H1 (cell line): ENCODE measurements at places on chromosomes 3 and 15.
A peak's percentile ranks its signal among the peaks of the same experiment; 100 is the strongest.

- no peaks in the 10 kb centered on the region for H3K27me3 ChIP-seq
- no peak overlapping the region for H3K4me3 ChIP-seq
- H3K4me1 ChIP-seq, result no peaks in the 10 kb centered on the region
- DNase-seq, result no peak
- H3K36me3 ChIP-seq, result no peaks in the 10 kb centered on the region
- H3K27ac ChIP-seq, result no peak overlapping the region
Observed at GRCh38 chr3:143166376-143166775, 46.8 kb downstream of the CHST2 start.

DNA sequence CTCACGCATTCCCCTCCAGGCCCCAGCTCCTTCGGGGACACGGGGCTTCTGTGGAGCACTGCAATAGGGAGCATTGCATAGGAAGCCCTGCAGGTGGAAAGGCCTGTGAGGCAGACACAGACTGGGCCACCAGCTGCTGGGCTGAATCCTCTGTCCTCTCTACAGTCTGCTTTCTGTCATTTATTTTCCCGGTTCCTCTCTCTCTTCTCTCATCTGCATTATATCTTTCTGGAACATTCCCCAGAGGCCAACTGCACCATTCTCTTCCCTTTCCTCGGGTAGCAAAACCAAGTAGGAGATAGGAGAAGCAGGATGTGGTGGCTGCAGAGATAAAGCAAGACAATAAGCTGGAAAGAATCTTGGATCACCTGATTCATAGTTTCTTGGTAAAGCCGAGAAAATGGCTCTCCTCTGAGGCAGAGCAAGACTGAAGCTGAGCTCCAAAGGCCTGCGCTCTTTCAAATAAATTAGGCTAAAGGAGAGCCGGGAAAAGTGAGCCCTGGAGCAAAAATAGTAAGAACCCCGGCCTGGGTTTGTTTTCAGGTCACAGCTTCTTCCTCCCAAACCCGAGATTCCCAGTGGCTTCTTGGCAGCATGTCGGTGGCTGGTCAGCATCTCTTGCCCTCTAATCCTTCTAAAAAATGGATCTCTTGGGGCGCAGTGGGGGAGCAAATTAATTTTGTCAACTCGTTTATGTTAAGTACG is 5.3 kb downstream of the TM4SF4 start:
- H3K27me3 ChIP-seq, result no peaks in the 10 kb centered on the region
- H3K4me3 ChIP-seq, result no peak overlapping the region
- no peaks in the 10 kb centered on the region for H3K4me1 ChIP-seq
- H3K36me3 ChIP-seq, result no peaks in the 10 kb centered on the region

- DNase-seq, result no peak
- no peaks in the 10 kb centered on the region for H3K4me1 ChIP-seq
- no peak overlapping the region for H3K4me3 ChIP-seq
- H3K36me3 ChIP-seq, result no peaks in the 10 kb centered on the region
- no peaks in the 10 kb centered on the region for H3K27me3 ChIP-seq
- no peak overlapping the region for H3K27ac ChIP-seq
Observed at GRCh38 chr3:180420016-180420415, 181.9 kb upstream of the TTC14 start.

DNA sequence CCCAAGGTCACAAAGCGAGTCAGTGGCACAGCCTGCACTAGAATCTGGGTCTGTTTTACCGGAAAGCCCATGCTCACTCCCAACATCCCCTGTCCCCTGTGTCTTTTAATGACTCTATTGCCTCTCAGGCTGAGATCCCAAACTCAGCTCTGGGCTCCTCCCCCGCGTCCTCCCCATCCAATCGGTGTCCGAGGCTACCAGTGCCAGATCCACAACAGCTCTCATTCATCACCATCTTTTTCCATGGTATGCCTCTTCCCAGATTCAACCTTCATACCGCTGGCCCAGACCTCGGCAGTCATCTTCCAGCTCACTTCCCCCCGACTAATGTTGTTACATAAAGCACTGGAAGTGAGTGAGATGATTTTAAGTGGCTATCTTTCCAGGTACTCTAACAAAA is 16.1 kb upstream of the KY start:
- no peaks in the 10 kb centered on the region for H3K36me3 ChIP-seq
- no peak for DNase-seq
- H3K27ac ChIP-seq, result no peak overlapping the region

- H3K27ac ChIP-seq, result no peak overlapping the region
- peaks cover 12% of the 10 kb centered on the region; the same call in 1 of the 2 replicates for H3K4me1 ChIP-seq
- no peak overlapping the region for H3K4me3 ChIP-seq
- DNase-seq, result no peak
Observed at GRCh38 chr15:98873441-98874218, 134.0 kb downstream of the PGPEP1L start.

- no peaks in the 10 kb centered on the region for H3K36me3 ChIP-seq
- no peak overlapping the region for H3K4me3 ChIP-seq
- no peak for DNase-seq
- H3K27me3 ChIP-seq, result no peaks in the 10 kb centered on the region
- 0 out of 2 replicates have a peak overlapping the region, but pooled peaks have one; percentile 27 for H3K27ac ChIP-seq
- H3K4me1 ChIP-seq, result peaks cover 1% of the 10 kb centered on the region
Observed at GRCh38 chr3:120475722-120476377, 25.1 kb upstream of the FSTL1 start.

- no peaks in the 10 kb centered on the region for H3K27me3 ChIP-seq
- no peak overlapping the region for H3K27ac ChIP-seq
- no peak for DNase-seq
- peaks cover 3% of the 10 kb centered on the region for H3K36me3 ChIP-seq
Observed at GRCh38 chr3:155555479-155556060, 189.3 kb downstream of the PLCH1 start.

GRCh38 chr3:186322761-186323160 is 39.3 kb downstream of the DGKG start:
- no peaks in the 10 kb centered on the region for H3K36me3 ChIP-seq
- H3K4me1 ChIP-seq, result no peaks in the 10 kb centered on the region
- H3K27me3 ChIP-seq, result no peaks in the 10 kb centered on the region
- DNase-seq, result no peak
- no peak overlapping the region for H3K27ac ChIP-seq
- no peak overlapping the region for H3K4me3 ChIP-seq

DNA sequence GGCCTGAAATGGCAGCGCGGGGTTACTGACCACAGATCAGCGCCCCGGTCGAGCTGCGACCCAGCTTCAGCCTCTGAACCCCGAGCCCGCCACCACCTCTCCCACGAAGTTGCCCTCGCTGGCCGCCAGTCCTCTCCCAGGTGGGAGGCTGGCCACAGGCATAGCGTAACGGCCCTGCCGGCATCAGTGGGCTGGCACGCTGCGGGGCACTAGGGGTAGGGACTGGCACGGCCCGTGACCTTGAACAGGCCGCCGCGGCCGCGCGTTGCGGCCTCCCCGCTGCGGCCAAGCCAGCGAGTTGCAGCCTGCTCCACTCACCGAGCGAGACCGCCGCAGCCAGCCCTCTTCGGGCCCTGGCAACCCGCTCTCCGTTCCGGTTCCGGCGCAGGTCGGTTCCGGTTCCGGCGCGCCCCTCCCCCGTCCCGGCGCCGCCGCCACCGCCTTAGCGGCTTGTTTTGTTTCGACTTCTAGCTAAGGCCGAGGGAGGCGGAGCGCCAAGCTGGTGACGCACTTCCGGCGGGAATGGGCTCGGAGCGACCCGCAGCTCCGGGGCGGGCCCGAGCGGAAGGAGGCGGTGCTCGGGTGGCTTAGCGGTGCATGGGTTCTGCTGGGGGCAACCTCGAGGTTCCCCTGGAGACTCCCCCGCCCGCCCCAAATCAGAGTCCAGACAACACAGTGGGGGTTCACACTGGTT is at the start of gene USP19:
Gene USP19 (minus strand): TSS at position 386 of the 694 bp plus-strand sequence. CDS start 1,678 bp downstream, outside the sequence.
- peak within 1 kb of the TSS; percentile 78 for H3K27ac ChIP-seq
- H3K4me1 ChIP-seq, result peaks cover 10% of the 10 kb centered on the region
- peaks cover 51% of the 10 kb centered on the region for H3K36me3 ChIP-seq
- DNase-seq, result peak; percentile 96
- no peaks in the 10 kb centered on the region for H3K27me3 ChIP-seq

- no peaks in the 10 kb centered on the region for H3K36me3 ChIP-seq
- H3K4me3 ChIP-seq, result no peak overlapping the region
- H3K27me3 ChIP-seq, result no peaks in the 10 kb centered on the region; the same call in 1 of the 2 replicates
- H3K27ac ChIP-seq, result no peak overlapping the region
- peaks cover 2% of the 10 kb centered on the region; the same call in 1 of the 2 replicates for H3K4me1 ChIP-seq
Observed at GRCh38 chr15:79004336-79004735, 59.5 kb upstream of the CTSH start.

GRCh38 chr3:60146121-60146520 is 1096.3 kb upstream of the CFAP20DC start:
- H3K4me1 ChIP-seq, result no peaks in the 10 kb centered on the region
- no peaks in the 10 kb centered on the region for H3K27me3 ChIP-seq
- no peak for DNase-seq
- no peak overlapping the region for H3K27ac ChIP-seq
